ENCODE measurements at places on chromosomes 7 and 10.

DNA sequence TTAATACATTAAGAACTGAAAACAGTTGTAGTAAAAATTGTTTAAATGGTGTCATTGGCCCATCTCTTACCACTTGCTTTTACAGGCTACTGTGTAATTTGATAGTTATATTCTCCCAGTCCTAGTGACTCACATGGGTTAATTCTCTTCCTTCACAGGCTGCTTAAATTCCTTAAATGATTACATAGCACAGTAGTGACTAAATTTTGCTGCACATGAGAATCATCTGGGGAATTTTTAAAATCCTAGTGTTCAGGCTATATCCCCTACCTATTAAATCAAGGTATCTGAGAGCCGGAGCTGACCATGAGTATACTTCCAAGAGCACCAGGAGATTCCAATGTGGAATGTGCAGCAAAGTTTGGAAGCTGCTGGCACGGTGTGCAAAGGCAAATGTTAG, 45.3 kb upstream of the ZNF800 start:
- DNase-seq: no peak

GRCh38 chr7:111853201-111853990, 291.1 kb upstream of the IMMP2L start:
- no peak for DNase-seq

DNA sequence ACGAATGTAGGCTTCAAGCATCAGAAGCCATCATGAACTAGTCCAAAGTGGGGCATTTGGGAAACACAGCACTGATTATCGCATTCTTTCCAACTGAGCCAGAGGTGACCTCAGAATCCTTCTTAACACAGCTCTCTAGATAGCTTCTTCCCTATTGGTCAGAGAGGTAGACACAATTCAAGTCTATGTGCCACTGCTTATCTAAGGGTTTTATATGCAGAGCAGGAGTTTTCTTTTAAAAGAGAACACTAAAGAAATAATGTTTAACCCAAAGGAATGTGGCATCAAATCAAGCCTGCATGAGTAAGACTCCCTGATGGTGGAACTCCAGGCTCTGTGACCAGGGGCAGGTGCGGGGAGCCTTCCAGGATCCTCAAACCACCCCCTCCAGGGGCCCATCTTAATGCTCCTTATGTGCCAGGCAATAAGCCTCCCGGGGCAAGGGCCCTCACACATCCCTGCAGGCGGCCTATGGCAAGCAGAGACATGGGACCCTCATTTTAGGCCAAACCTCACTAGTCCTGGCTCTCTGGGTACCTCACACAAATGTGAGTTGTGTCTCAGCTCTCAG, 13.8 kb downstream of the HSPA12A start:
- DNase-seq: no peak

DNA sequence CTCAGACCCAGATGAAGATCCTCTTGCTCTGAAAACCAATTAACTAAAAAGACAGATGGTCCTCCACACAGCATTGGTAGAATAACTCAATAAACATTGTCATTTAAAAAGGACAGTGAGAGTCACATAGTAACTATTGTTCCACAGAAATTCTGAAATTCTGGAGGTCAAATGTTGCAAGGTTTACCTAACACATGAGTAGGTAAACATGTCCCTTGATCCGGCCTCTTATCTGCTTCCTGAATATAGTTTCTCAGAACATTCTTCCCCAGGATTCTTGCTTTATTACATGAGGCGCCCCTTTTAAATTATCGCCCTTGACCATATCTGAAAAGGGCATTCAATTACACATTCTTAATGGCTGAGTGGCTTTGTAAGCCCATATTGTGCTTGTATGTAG, 270.7 kb downstream of the SEMA3D start:
- no peak for DNase-seq

- DNase-seq: no peak
Measured at GRCh38 chr7:8579661-8580194, 146.3 kb downstream of the NXPH1 start.

- DNase-seq: no peak
Measured at GRCh38 chr10:86747796-86748581, 8.4 kb upstream of the BMPR1A start.

DNA sequence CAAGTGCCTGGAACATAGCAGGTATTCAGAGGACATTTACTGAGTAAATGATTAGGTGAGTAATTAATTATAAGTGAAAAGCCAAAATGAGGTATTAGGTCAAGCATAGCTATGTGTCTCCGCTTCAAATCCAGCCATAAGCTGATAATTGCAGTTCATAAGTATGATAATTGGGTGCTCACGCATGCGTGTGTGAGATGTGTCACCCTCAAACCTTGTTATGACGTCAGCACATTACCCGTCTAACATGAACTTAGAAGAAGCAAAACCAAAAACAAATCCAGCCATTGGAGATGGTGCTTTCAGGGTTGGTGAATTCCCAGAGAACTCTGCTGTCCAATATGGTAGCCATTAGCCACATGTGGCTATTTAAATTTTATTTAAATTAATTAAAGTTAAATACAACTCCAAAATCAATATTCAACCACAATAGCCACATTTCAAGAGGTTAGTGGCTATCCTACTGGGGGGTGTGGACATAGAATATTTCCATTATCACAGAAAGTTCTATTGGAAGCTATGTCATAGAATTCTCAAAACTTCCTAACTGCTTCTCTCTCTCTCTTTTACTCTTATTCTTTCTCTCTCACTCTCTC, at the start of gene CPA5:
TSS of gene CPA5 (plus strand) at position 546 of the 596 bp plus-strand sequence. CDS start 1,670 bp downstream, outside the sequence.
- DNase-seq: no peak

- no peak for DNase-seq
Measured at GRCh38 chr7:64951250-64951848, 39.5 kb downstream of the ZNF117 start.
